ENCODE measurements at places on chromosomes 3 and 15. TPM values are rescaled to one million over a fixed set of nuclear protein-coding genes. Genes with fewer than 3 reads are reported as not detected.

- no peak for DNase-seq
These were observed 66.7 kb upstream of the GATA2 start for GRCh38 chr3:128559486-128560225.

DNA sequence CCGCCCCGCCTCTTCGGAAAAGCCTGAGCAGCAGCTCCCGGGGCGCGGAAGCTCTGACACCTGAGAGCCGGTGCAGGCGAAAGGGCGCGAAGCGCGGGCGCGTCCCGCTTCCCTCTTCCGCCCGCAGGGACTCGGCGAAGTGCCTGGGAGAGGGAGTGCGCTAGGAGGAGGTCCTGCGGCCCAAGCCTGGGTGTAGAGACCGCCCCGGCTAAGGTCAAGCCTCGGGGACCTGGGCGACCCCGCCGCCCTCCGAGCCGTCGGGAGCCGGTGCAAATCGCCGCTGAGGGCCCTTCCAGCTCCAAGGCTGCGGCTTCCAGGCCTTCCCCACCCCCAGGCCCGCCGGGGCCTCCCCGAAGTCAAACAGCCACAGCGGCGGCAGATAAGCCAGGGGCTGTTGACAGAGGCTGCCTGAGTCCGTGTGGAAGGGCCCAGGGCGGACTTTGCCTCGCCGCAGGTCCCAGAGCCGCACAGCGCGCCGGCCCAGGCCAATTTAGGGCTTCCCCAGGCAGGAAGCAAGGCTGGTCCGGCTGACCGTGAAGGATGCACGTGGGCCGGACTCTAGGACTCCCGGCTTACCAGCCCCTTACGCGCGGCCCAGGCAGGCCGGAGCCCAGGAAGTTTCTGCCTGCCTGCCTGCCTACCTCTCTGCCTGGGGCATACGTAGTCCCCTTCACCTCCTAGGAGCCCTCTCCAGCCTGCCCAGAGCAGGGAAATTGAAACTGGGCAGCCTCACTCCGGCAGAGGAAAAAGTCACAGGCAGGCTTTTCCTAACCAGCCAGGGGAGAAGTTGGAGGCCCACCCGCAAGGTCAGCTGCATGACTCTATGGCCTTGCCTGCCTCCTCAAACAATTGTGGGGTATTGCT lies 2.3 kb downstream of the ITPKA start:
- DNase-seq, result no peak

DNA sequence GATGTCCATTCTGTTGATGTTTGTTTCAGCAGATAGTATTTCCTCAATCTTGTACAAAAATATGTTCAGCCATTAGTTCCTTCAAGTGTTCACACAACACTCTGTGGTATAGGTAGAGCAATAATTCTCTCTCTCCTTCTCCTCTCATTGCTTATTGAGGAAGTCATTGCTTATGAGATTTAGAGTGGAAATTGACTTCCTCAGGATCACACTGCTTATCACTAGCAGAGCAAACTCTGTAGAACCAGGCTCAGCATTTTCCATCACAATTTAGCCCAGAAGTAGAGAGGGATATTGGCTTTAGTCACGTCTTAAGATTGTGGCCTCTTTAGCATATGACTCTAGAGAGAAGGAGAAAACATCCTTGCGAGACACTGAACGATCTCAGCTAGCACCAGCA lies 31.2 kb downstream of the RAB11A start:
- no peak for DNase-seq

Gene VPS13C
- polyA plus RNA-seq, result 61.2 TPM

DNA sequence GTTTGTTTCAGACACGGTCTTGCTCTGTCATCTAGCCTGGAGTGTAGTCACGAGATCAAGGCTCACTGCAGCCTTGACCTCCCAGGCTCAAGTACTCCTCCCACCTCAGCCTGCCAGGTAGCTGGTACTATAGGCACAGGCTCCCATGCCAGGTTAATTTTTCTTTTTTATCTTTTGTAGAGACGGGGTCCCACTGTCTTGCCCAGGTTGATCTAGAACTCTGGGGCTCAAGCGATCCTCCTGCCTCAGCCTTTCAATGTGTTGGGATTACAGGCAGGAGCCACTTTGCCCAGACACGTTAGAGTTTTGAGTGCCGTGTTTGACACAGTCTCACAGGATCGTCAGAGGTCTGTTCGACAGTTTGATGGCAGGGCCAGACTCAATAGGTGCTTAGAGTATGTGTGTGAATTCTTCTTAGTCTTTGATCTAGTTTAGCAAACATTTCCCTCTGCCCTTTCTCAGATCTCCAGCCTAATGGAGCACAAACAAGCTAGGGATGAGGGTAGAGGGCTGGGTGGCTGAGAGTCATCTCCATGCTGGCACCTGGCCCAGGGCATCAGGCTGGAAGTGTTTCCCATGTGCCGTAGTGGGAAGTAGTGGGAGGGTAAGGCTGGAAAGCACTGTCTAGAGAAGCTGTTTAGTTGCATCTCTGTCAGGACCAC lies 66.1 kb upstream of the DLG1 start:
- DNase-seq, result no peak

DNA sequence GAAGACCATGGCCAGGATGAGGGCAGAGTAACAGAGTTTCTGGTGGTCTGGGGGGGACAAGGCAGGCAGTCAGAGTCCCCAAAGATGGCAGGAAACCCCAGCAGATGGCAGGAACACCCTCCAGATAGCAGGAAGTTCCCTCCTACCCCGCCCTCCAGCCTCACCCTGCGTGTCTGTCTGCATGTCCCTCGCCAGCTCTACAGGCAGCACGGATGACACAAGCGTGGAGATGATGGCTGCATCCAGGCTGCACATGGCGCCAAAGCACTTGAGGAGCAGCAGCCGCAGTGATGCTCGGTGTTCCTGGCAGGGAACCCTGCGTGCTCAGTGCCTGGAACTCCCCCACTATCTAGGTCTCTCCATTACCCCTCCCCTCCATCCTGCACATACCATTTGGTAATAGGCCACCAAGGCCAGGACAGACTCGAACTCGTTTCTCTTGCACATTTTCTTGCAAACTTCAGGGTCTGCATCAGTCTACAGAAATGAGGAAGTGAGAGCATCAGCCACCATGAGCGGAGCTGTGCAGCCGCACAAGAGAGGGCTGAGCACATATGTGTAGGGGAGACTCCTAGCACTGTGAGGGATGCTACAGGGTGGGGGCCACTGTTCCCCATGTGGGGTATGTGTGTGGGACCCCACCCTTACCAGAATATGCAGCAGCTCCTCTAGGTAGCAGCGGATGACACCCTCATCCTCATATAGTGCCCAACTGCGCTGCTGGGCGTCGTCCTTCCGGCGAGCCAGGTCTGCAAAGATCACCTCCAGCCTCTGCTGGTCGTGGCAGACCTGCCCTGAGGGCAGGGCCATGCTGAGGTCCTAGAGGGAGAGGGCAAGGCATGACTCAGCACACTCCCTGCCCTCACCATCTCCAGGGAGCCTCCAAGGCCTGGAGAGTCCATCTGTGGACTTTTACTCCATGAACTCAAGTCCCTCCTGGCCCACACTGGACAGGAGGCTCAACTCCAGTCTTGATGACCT lies 6.0 kb downstream of the NCKIPSD start:
- no peak for DNase-seq

Gene BNIP2
- polyA plus RNA-seq, result 74.3 TPM

GRCh38 chr15:74123131-74123429 lies 7.3 kb upstream of the ISLR2 start:
- no peak for DNase-seq

DNA sequence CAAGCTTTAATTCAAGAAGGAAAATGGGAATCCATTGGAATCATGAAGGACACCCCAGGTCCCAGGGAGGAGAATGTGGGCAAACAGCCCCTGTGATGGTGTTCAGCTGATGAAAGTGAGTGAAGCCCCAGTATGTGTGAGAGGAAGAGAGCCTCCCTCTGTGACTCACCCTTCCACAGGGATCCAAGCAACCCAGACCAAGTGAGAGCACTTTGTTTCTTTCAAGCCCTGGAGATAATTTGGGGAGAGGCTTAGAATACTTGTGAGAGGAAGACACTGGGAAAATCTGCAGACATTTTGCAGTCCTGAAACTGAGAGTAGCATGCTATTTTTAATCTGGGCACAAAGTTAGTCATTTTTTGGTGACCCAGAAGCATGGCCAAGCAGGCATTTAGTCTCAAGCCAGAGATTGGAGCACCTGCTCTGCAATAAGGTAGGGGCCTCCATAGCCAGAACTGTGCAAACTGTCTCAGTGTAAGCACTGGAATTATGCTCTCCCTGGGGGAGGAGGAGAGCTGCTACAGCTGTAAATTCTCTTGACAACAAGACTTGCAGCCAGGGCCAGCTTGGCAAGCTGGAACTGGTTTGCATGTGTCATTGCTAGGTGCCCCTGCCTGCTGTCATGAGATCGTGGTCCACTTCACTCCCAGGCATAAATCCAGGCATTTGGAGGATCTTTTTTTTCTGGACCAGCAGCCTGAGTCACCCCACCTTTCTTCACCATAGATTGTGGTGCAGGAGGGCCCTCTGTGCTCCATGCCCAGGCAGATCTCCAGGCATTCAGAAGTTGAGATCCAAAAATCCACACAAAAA lies 537.8 kb upstream of the DPPA4 start:
- DNase-seq, result no peak

Gene GPR62
- polyA plus RNA-seq, result 0.32 TPM

DNA sequence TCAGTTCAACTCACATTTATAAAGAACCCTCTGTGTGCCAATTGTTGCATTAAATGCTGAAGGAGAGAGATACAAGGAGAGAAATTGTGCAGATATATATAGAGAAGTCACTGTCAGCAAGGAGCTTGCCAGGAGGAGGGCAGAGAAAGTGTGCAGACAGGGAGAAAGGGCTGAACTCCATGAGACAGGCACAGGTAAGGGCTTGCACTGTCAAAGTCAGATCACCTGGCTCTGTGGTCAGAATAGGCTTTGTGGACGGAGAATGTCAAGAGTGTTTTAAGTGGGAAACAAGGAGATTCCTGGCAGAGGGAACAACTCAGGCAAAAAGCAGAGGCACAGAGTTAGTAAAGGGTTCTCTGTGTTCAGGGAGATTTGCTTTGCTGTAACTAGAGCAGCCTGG lies 303.0 kb upstream of the TPRG1 start:
- no peak for DNase-seq
